ENCODE measurements at places on chromosomes 6 and 20.

DNA sequence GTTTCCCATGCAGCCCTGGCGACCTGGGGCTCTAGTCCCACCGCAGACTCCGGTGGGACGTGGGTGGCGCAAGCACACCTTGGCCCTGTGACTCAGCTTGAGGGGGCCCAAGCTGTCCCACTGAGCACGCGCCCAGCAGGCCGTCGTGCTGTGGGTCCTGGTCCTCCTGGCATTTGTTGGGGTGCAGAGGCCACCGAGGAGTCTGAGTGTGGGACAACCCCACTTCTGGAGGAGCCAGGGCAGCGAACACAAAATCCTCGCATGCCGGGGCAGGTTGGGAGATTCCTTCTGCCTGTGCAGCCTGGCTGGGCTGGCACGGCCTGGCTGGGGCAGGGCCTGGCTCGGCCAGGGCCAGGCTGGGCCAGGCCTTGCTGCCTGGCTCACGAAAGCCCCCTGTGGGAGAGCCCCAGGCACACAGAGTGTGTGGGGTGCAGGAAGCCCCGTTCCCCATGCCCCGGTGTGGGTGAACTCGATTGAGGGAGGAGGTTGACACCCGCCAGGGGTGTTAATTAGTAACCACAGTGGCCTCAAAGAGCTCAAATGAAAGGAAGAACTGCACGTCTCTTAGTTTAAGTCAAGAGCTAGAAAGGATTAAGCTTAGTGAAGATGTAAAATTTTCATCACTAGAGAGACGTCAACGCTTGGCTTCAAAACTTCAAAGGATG lies 1808.5 kb upstream of the DEFB115 start:
- no peak for DNase-seq

- no peak for DNase-seq
Measured at GRCh38 chr20:16206817-16207216, 366.4 kb downstream of the KIF16B start.

GRCh38 chr20:54708229-54708628 lies 232.8 kb downstream of the DOK5 start:
- no peak for DNase-seq

DNA sequence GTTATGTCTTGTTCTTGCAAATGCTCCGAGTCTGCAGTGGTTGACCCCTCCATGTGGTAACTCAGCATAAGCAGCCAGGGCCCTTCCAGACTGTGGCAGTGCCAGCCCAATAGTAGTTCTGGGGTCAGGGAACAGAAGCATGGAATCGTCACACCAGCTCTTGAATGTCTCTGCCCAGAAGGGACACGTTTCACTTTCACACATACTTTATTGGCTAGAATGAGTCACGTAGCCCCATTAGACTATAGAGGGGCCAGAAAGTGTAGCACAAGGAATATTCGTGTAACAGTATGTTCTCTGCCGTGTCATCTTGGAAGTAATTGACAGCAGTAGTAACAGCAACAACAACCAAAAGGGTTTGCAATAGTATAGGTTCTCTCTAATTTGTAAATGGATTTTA lies 254.7 kb downstream of the FARS2 start:
- DNase-seq: no peak

DNA sequence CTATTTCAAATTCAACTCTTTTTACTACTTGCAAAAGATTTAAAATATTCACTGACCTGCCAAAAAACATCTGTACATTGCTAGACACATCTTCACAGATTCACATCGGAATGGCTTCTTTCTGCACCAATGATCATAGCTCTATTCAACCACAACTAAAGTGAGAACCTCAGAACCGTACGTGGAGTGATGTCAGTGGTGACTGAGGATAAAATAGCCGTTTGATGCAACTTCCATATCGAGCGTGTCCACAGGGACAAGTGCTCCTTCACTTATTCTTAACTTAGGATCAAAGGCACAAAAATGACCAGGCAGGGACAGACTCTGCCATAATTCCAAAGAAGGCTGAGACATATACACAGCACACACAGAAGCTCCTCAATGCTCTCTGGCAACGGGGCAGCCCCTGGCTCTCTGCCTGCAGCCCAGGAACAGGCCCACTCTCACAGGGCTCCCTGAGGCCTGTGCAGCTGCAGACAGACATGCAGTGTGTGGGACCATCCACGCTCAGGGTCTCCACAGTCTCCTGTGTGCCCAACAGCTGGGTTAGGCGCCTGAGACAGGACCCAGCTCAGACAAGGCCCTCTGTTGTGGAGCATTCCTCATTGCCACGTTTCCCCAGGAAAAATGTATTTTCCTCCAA lies 22.8 kb downstream of the FYN start:
- DNase-seq: no peak

DNA sequence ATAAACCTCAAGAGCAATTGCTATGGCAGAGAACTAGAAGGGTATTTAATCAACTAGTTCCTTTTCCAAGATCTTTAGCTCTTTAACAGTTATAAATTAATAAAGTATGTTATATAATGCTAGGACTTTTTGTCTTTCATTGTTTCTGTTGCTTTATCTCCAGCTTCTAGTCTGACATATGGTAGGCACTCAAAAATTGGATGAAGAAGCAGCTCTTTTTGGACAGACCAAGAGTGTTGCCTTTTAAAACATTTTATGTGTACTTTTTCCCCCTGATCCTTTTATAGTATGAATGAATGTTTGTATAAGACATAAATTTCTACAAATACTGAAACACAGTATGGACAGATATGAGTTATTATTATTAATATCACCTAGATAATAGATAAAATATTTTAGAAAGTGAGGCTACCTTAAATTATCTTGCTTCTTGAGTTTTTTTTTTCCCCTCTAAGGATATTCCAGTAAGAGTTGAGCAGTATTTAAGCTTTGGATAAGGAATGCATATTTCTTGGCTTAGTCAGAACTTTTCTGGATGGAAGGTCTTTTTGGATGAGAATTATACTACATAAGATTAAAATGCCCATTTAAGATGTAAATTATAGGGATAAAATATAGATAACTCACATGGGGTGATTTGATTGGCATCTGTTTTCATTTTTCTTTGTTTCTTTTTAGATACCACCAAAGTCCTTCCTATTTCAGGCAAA lies 16.6 kb downstream of the LAMA2 start:
- DNase-seq: no peak

GRCh38 chr20:18813483-18813882 lies at the start of gene SCP2D1:
Gene SCP2D1 (plus strand): TSS chr20:18813783. CDS start chr20:18813816, 33 bp downstream.
- DNase-seq: no peak

- DNase-seq: no peak
Measured at GRCh38 chr6:113578691-113579090, 278.5 kb upstream of the MARCKS start.

DNA sequence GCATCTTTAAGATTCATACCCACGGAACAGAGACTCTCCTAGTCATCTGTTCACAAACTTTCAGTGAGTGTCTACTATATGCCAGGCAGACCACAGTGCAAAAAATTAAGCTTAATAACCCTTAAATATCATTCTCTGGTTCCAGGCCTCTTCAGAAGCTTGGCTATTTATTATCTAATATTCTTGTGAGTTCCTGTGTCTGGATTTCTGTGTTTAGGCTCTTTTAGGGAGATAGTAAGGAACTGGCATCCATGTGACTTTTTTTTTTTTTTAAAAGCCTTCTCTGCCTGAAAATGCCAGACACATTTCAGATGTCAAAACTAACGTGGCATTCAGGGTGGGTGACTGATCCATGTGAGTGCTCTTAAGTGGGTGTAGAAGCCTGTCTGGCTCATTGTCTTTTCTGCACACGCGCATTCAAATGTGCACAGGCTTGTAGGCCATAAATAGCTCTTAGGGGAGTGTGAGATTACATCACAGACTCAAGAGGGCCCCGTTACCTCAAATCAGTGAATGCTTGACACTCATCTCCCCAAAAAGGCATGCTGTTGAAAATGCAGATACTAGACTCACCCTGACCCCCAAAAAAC lies 141.9 kb downstream of the GMPR start:
- DNase-seq: no peak

GRCh38 chr6:35662999-35663398 lies 25.7 kb downstream of the FKBP5 start:
- DNase-seq: peak; percentile 47

- no peak for DNase-seq
Measured at GRCh38 chr6:141914646-141915045, 218.1 kb upstream of the GJE1 start.

GRCh38 chr6:35317483-35318195 lies 20.0 kb downstream of the DEF6 start:
- DNase-seq: no peak

DNA sequence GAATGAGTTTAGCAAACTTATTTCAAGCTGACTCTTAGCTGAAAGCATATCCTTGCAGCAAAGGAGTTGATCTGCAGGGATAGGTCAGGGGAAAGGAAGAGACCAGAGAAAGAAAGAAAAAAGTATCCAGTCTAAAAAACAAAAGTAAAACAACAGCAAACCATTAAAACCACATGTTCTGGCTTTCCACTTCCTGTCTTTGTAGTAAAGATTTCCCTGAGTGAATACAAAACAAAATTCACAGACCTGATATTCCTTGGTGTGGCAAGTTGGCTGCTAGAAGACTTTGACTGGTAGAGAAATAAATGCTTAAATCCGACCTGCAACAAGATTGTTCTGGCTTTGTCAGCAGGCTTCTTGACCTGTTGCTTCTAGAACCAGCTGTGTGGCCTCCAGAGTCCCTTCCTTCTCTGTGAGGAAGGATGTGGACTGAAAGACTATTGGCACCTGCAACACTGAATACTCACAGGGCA lies 23.4 kb upstream of the MCM3 start:
- DNase-seq: no peak

DNA sequence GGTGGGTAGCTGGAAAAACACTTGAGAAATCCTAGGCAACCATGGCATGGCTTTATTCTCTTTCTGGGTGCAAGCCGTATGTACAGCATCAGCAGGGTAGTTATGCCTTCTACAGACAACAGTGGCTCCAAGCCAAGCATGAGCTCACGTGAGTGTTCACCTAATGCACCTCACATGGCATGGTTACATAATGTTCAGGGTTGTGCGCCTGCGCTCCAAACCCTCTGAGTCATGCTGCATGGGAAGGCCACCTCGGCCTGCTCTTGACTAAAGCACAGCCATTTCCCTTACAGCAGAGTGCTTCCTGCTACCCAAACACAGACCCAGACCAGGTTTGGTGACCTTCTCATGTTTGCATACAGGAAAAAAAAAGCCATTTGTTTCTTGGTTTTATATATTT lies 96.2 kb downstream of the VIP start:
- DNase-seq: no peak

- no peak for DNase-seq
Measured at GRCh38 chr20:35547329-35547728, 5.5 kb downstream of the ERGIC3 start.

GRCh38 chr20:50321797-50322480 lies 131.3 kb downstream of the CEBPB start:
- no peak for DNase-seq

- no peak for DNase-seq
Measured at GRCh38 chr6:2482773-2483172, 237.4 kb upstream of the GMDS start.

GRCh38 chr6:121590916-121591315 lies 155.5 kb downstream of the GJA1 start:
- no peak for DNase-seq

DNA sequence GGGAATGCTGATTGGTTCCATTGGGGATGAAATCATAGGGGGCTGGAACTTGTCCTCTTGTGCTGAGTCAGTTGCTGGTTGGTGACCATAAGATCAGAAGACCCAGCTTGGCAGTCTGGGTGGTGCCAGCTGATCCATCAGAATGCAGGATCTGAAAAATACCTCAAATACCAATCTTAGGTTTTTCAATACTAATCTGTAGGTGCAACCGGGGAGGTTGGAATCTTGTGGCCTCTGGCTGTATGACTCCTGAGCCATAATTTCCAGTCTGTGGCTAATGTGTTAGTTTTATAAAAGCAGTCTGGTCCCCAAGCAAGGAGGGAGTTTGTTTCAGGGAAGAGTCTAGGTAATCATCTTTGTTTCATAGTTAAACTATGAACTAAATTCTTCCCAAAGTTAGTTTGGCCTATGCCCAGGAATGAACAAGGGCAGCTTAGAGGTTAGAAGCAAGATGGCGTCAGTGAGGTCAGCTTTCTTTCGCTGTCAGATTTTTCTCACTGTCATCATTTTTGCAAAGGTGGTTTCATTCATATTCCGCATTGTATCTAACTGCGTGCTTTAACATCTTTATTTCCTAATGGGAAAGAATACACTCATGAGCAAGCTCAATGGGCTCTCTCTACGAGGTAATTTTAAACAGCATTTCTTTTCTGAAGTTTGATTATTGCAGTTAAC lies 2.0 kb downstream of the ARMH2 start:
- DNase-seq: no peak

GRCh38 chr6:121730616-121731015 lies 295.2 kb downstream of the GJA1 start:
- no peak for DNase-seq

DNA sequence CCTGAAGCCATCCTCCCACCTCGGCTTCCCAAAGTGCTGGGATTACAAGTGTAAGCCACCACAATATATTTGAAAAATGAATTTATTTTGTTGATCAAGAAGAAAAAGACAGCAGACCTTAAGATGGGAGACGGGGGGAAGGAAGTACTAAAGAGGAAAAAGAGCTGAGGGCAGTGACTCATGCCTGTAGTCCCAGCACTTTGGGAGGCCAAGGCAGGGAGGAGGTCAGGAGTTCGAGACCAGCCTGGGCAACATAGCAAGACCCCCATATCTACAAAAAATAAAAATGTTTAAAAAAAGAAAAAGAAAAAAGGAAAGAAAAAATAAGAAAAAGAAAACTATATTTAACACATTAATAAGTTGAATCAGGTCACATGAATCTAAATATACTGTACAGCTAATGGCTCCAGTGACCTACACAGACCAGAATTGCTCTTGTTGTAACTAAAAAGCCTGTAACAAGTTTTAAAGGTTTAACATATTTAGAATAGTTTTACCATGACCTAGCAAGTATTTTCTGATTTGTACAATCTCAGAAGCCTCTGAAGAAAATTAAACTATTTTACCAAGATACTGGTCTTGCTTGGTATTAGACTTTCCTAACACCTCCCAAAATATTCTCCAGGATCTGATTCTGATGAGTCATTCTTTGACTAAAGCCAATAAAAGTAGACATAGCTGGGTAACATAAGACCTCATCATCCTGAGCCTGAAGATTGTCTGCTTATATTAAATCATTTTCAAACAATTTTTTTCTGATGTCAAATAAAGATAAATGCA lies 4.3 kb upstream of the AKIRIN2 start:
- no peak for DNase-seq

- DNase-seq: no peak
Measured at GRCh38 chr6:27693766-27694546, 218.2 kb downstream of the OR2B2 start.

DNA sequence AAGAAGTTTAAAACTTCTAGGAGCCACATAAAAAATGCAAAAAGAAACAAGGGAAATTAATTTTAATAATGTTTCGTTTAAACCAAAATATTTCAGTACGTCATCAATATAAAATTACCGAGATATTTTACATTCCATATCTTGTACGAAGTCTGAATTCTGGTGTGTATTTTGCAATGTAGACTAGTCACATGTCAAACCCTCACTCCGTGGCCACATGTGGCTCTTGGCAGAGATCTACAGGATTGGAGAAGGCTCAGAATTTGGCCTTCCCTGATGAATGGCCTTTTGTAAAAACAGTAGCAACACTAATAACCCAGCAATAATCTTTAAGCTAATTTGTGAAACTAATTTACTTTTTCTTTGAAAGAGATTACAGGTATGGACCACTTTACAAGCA lies 217.1 kb downstream of the PRL start:
- DNase-seq: no peak

Measured in brain pericyte (primary cell).